Right ventricle myocardium superior (tissue), 1 donor: ENCODE measurements at places on chromosomes 12 and 14. TPM values are rescaled to one million over a fixed set of nuclear protein-coding genes. Genes with fewer than 3 reads are reported as not detected.
A peak's percentile ranks its signal among the peaks of the same experiment; 100 is the strongest.

Gene HNF1A
- not detected for total RNA-seq

Gene LYZ
- total RNA-seq, result 39.9 TPM

Gene INSM2
- total RNA-seq, result not detected

Gene TMPRSS12
- total RNA-seq, result not detected

Gene TAS2R42
- total RNA-seq, result not detected

Gene ART4
- total RNA-seq, result 2.8 TPM

Gene CNIH1
- 97.0 TPM for total RNA-seq

Gene BATF
- 0.62 TPM for total RNA-seq

Gene KCNH5
- total RNA-seq, result not detected

Gene TCL1B
- not detected for total RNA-seq

Gene POLE2
- 0.38 TPM for total RNA-seq

Gene STXBP6
- 39.8 TPM for total RNA-seq

DNA sequence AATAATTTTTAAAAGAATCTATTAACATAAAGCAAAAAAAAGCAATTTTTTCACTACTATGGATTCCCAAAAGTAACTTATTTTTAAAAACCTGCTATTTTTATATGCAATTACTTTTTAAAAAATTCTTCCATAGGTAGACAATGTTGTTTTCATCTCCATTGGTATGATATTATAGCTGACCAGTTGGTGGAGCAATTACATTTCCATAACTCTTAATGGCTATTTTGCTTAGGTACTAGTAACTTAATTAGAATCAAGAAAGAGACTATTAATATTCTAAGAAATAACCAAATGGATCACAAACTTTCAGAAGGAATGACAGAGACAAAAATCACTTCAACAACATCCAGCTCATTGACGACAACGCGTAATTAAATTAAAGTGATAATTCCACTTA is 64.7 kb upstream of the PTCSC3 start:
- no peak for DNase-seq

- DNase-seq, result peak; percentile 86
Observed at GRCh38 chr14:97978341-97978740, 1181.2 kb downstream of the VRK1 start.

GRCh38 chr14:68947802-68948201 is 31.3 kb downstream of the ACTN1 start:
- peak; percentile 86 for DNase-seq

DNA sequence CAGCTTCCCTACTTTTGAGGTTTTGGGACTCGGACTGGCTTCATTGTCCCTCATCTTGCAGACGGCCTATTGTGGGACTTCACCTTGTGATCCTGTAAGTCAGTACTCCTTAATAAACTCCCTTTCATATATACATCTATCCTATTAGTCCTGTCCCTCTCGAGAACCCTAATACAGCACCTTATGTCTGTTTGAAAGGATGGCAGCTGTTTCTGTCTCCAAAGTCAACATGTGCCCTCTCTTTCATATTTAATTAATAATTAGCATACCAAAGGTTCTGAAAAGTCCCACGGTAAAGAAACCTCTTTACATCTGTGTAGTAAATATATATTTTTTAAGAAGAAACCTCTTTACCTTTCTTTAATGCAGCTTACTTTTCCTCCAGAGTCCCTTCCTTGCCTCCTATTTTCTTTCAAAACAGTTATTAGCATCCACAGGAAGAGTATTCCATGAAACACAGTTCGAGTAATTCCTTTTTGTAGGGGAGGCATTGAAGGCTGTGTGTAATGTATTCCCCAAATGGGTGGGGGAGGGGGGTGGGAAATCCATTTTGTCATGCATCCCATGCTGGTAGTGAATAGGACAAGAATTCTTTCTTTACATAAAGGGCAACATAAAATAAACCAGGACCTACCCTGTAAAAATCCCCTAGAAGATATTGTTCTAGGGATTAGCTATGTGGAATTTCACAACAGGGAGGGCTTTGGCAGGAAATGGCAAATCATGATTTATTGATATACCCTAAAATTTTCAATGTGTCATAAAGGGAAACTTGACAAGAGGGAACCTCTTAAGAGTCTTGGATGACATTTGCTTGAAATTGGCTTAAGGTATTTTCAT is 241.5 kb downstream of the SUDS3 start:
- DNase-seq, result no peak

- no peak for DNase-seq
Observed at GRCh38 chr12:31324845-31325523, 966 bp downstream of the SINHCAF start.

GRCh38 chr12:121139286-121139685 is 6.6 kb downstream of the P2RX7 start:
- no peak for DNase-seq

GRCh38 chr12:31750747-31751039 is 21.9 kb upstream of the AMN1 start:
- DNase-seq, result no peak

- no peak for DNase-seq
Observed at GRCh38 chr12:5556033-5556614, 124.2 kb downstream of the NTF3 start.

DNA sequence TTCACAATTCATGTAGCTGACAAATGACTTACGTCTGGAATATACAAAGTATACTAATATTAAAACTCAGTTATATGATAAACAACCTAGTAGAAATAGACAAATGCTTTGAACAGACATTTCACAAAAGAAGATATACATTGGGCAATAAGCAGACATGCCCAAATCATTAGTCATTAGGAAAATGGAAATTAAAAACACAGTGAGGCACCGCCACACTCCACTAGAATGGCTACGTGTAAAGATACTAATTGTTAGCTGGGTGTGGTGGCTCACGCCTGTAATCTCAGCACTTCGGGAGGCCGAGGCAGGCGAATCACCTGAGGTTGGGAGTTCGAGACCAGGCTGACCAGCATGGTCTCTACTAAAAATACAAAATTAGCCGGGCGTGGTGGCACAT is 248.9 kb upstream of the TMEM132C start:
- no peak for DNase-seq

GRCh38 chr12:62787611-62788010 is 147.3 kb downstream of the PPM1H start:
- no peak for DNase-seq

- DNase-seq, result no peak
Observed at GRCh38 chr12:109900752-109901580, 892 bp downstream of the TCHP start.

DNA sequence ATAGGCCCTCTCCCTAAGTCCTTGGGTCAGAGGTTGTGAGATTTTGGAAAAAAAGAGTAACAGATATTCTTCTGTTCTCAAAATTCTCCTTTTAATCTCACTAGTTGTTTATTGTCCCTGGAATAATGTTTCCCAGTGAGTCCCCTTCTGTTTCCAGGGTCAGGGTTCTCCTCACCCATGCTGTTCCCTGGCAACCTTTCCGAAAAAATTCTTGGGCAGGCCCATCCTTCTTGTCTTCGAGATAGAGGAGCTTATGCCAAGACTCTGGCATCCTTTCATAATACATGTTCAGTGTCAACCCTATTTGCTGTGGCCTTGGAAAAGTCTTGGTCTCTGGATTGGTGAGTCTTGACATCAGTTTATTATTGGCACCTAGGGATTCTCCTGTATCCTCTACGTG is 212.4 kb upstream of the FAR2 start:
- DNase-seq, result no peak

- no peak for DNase-seq
Observed at GRCh38 chr12:132185705-132186104, 41.4 kb downstream of the NOC4L start.

- no peak for DNase-seq
Observed at GRCh38 chr14:79354336-79354735, 857.0 kb downstream of the DIO2 start.

GRCh38 chr12:10018386-10018785 is 8.0 kb downstream of the CLEC12B start:
- no peak for DNase-seq

- no peak for DNase-seq
Observed at GRCh38 chr14:55188686-55189295, 2.6 kb downstream of the DLGAP5 start.
